Renal cortical epithelial cell (primary cell): ENCODE measurements at places on chromosomes 3 and 15. TPM values are rescaled to one million over a fixed set of nuclear protein-coding genes. Genes with fewer than 3 reads are reported as not detected.
A peak's percentile ranks its signal among the peaks of the same experiment; 100 is the strongest.

The LRTM1 gene
- not detected in 2 replicates for total RNA-seq

The TMEM158 gene
- total RNA-seq = 0.35 and 6.9 TPM in 2 replicates

The WWTR1 gene
- 187 and 209 TPM in 2 replicates for total RNA-seq

The DZIP1L gene
- 9.0 and 21.5 TPM in 2 replicates for total RNA-seq

The GOLGA8O gene
- 0.20 TPM in 1 of 2 replicates, not detected in the other for total RNA-seq

GRCh38 chr3:13419505-13420044, 547 bp downstream of the NUP210 start:
- DNase-seq = no peak

- no peak for DNase-seq
Measured at GRCh38 chr15:71256934-71257664, 141.8 kb downstream of the THSD4 start.

DNA sequence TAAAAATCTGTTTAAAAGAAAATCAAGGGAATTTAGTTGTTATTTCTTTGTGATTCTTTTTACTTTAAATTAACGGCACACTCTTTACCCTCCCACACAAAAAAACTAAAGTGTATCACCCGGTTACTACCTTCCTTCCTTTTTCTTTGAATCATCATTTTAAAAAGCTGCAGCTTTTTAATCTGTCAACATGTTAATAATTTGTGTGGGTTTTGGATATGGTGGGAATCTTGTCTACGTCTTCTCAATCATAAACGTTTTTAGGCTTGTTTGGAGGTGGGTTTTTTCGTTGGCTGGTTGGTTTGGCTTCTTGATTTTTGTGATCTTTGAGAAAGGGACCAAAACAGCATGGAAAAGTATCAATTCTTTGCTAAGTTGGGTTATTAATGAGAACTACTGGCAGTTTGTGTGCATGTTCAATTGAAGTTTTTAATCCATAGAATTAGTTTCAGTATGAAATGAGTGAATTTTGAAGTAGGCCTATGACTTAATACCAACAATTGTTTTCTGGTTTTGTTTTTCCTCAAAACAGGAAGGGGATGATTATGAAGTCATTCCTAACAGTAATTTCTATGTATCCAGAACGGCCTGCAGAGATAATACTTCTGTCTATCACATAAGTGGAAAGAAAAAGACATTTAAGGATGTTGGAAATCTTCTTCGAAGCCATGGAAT, 4.5 kb downstream of the SMC4 start:
- no peak for DNase-seq

DNA sequence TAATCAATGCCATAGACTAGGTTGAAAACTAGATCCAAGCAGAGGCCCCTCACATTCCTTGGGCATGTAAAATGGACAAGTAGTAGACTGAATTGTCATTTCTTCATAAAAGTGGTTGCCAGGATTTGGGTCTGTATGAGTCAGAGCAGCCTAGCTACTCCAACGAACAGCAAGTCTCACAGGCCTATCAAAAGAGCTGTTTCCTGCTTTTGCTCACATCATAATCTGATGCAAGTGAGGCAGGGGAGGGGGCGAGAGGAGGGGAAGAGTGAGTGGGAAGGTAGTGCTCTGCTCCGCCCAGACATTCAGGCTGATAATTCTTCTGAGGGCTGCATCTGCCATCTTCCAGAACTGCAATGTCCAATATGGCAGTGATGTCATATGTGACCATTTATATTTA, 228.9 kb upstream of the PRICKLE2 start:
- peak; percentile 70 for DNase-seq

DNA sequence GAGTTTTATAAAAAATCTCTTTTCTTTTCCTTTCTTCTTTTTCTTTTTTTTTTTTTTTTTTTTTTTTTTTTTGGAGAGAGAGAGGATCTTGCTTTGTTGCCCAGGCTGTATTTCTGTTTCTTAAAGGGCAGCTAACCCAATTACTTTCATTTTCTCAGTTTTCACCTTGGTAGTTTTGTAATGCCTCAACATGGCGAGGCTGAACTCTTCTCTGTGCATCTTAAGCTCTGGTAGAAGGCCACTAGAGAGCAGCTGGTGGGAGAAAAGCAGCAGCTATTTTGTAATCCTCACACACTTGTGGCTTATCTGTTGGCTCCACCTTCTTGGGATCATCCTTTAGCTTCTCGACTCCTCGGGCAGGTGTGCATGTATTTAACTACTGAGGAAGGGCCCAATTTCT, 152.2 kb upstream of the MEIS2 start:
- no peak for DNase-seq

GRCh38 chr3:95254061-95254460, 1191.2 kb downstream of the NSUN3 start:
- no peak for DNase-seq

DNA sequence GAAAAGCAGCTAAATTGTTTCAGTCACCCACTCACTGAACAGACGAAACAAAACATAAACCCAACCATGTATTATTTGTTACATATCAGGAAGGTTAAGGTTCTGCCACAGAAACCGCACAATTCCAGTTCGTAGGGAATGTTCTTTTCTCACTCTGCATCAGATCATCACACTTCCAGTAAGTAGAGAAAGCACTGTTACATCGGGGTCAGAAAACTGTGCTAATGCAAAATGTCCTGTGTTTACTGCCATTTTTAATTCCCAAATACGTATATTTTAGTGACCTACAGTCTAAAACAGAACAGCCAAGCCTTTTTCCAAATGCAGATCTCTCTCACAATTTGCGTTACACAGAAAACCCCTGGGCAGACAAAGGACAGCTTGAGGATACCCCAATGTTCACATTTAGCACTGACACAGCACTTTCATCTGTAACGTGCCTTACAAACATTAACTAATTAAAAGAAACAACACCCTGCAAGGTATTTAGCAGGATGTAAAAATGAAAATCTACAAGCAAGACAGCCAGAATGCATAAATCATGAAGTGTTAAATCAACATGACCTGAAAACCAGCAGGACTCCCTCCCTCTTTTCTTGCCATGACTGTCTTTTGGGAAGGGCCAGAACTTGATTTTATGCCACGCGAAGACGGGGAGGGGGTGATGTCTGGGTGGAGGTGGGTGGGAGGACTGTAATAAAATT, 34.8 kb upstream of the SKIL start:
- peak; percentile 73 for DNase-seq

DNA sequence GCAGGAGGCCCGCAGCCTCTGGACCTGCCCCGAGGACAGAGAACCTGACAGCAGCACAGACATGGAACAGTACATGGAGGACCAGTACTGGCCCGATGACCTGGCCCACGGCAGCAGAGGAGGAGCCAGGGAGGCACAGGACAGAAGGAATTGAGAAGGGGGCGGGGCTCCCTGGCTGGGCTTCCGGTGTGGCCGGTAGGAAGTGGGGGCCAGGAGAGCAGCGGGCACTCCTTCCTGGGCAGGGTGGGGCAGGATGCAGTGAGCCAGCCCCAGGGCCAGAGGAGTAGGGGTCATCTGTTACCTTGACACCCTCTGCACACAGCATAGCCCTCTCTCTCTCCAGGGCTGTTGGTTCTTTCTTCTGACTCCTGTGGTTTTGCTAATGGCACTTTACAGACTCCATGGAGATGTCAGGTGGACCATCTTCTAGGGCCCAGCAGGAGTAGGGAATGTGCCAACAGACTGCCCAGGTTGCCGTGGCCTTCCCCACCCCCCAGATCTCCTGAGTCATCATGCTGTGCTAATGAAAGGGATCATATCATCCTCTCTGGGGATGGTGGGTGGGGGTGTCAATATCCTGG, 8.6 kb upstream of the ISG20 start:
- DNase-seq = peak; percentile 43

DNA sequence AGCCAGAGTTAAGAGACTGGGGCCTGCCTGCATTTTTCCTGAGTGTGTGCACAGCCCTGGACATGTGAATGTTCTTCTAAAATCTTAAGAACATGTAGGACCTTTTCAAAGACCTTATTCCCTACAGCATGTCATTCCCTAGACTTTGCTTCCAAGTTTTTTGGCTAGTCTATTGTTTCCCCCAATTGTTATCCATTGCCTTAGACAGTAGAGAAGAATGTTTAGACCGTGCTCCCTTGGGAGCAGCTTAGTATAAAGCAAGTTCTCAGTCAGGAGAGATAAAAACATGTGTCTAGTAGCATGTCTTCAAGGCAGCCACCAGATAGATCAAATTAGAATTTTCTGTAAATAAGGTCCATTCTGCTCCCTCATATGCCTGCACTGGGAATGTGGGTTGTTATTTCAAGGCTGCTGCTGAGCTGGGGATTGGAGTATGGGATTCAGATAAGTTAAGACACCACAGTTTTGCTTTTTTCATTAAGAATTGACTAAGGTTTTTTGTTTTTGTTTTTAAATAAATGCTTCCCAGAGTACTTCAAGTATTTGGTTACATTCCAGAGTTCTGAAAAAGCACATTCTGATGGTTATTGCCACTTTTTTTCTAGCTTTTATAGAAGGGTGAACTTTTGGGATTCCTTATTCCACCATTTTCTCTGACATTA, 246.7 kb downstream of the RORA start:
- no peak for DNase-seq

DNA sequence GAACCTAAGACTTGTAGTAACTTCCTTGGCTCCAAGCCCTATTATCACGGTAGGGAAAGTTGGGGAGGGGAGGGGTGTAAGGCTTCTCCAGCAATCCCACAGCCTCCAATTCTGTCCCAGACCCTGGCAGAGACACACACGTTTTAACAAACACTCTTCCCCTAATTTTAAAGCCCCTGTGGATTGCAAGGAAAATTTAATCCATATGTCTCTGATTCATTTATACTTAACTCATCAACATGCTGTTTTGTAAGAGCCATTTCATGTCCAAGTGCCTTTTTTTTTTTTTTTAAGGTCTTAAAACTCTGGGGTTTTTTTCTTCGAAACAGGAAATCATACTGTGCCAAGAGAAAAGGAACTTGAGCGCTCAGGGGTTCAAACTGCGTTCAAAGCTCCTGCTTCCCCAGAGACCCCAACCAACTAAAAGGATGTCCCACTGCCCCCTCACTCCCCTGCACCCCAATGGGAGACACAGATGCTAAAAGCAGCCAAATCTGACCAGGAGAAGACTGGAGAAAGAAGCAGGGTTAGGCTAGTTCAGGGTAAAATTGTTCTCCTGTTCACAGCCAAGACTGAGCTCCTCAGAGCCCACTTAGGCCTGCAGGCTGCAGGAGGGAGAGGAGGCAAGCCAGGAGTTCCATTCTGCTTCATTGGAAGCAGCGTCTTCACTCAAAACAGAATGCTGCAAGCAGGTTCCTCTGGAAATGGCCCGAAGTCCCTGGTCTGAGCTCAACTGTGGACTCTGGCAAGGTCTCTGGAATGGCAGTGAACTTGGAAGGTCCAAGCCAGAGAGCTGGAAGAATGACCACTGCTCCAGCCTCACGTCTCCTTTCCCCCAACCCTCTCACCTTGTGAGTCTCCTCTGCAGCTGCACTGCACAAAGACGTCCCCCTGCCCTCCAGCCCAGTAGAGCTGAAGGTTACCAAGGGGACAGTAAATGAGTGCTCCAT, 172.5 kb downstream of the NTRK3 start:
- no peak for DNase-seq

GRCh38 chr15:98815207-98815606, 166.9 kb downstream of the IGF1R start:
- DNase-seq = no peak

DNA sequence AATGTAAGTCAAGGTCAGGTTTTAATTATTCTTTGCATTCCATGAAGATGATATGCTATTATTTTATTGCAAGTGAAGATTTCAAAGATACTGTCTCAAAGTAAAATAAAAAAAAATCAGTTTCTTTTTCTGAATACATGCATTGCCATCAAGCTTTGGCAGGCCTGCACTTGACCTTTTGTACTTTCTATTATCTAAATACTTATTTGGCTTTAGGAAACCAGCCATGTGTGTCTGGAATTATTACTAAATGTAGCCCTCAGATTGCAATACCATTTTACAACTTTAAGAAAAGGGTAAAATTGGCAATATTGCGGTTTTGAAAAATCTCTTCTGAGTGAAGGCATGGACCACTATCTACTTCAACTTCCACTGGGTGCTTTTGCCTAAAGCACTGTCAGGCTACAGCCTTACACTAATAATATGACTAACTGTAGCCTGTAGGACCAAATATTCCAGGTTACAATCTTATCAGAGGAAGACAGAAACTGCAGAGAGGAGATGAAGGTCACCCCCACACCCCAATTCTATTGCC, 349.4 kb upstream of the DCBLD2 start:
- no peak for DNase-seq

- DNase-seq = peak; percentile 84
Measured at GRCh38 chr3:52237657-52238172, 1.2 kb downstream of the TWF2 start.

DNA sequence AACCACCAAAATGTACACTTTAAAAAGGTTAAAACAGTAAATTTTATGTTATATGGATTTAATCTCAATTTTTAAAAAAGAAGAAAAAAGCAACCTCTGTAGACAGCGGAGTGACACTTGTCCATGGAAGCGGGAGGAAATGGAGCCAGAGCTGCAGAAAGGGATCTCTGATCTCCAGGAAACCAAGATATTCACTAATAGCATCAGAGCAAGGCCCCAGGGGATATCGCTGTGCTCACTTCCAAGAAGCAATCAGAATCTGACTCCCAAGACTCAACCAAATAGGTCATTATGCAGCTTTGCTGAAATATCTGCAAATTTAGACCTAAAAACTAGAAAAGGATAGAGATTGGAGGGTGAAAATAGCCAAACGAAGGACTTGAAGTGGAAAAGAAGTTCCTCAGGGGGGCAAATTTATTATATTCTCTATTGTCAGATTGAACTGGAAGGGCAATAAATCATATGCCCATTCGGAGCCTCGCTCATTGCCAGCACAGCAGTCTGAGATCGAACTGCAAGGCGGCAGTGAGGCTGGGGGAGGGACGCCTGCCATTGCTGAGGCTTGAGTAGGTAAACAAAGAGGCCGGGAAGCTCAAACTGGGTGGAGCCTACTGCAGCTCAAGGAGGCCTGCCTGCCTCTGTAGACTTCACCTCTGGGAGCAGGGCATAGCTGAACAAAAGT, 62.0 kb upstream of the ATP2C1 start:
- DNase-seq = no peak

- peak; percentile 76 for DNase-seq
Measured at GRCh38 chr15:29821416-29822099, 710 bp downstream of the TJP1 start.

DNA sequence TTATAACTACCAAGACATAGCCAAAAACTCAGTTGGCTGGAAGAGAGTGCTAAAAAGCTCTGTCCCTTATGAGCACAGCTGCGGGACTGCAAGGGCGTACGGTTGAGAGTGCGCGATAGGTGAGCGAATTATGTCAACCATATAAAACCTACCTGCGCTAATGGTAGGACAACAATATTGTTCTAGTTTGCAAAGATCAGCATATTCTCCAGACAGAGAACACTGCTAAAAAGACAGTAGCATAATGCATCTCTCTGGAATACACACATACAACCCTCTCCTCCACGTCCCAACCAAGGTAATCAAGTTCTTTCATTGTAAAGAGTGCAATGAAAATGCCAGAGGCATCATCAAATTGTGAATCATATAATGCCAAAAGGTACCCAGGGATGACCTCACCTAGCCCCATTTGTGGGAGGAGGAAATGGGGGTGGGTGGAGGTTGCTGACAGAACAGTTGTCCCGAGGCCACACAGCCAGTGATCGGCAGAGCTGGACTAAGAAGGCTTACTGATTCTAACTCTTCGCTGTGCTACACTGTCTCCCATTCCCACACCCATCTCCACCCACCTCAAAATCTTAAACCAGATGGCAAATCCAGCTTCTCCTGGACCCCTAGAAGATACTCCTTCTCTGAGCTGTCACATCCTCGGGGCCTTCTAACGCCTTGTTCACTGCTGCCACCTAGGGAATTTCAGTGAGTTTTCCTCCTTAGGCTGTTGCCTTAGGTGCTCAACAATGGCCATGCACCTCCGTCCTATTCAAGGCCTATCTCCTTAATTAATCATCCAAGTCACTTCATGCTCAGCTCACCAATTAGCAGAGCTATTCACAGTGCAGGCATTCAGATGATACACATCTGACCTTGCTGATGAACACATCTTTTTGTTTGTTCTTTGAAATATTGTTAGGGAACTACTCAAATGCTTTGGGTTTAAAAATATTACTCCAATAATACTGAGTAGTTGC, 60.7 kb downstream of the RPL22L1 start:
- DNase-seq = peak; percentile 76
